Fibroblast of skin of left quadriceps (primary cell): ENCODE measurements at places on chromosomes 7 and 10.

DNA sequence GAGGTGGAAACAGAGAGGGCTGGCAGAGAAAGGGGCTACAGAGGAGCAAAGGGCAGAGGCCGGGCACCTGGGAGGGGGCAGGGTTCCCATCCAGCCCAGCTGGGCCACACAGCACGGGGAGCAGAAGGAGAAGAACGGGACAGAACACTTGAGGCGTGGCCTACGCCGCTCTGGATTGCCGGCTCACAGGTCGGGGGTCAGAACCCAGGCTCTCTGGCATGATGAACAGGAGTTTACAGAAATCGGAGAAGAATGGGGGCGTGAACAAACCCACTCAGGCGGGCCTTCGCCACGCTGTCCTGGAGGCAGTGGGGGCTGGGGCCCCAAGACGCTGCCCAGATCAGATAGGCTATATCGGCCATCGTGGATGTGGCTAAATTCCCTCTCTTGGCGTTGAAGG lies 362.2 kb upstream of the SHH start:
- no peak for DNase-seq

DNA sequence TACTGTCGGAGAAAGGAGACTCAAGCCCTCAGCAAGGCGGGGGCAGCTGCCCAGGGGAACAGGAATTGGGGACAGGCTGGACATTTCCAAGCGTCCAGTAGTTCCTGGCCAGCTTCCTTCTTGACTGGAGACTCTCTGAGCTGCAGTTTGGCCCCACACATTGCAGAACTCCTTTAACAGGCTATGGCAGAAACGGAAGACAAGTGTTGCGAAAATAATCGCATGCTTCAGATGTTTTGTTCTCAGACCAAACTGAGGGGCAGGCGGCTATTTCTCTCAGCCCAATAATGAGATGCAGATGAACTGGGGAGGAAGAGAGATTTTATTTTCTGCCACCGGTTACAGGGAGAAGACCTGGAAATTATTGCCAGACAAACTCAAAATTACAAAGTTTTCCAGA lies 88.0 kb upstream of the PFKP start:
- peak; percentile 63 for DNase-seq

GRCh38 chr10:4622384-4622783 lies 203.6 kb upstream of the AKR1E2 start:
- no peak for DNase-seq

DNA sequence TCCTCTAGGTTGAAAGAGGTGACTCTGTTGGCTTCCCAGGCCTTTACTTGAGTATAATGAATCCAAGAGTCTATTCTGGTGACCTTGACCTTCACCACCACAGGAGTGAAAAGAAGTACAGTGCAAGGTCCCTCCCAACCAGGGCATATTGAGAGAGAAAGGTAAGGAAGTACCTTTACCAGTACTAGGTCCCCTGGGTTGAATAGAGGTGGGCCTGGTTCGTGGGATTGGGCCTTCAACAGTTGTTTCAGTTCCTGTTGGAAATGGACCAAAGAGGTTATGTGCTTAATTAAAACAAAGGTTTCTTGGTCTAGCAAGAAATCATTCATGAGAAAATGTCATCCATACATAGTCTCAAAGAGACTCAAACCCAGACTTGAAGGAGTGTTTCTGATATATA lies 6.4 kb upstream of the SFTPA1 start:
- no peak for DNase-seq

GRCh38 chr7:16649196-16649595 lies 3.2 kb downstream of the BZW2 start:
- no peak for DNase-seq

GRCh38 chr10:86961481-86962091 lies 3.2 kb downstream of the SNCG start:
- no peak for DNase-seq

DNA sequence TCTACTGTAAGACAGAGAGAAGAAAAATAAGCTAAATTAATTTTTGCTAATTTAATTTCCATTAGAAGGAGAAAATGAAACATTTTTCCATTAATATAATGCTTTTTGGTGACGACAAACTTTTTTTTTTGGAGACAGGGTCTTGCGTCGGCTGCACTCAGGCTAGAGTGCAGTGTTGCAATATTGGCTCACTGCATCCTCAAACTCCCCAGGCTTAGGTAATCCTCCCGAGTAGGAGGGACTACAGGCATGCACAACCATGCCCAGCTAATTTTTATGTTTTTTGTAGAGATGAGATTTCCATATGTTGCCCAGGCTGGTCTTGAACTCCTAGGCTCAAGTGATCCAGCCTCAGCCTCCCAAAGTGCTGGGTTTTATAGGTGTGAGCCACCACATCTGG lies 229.8 kb upstream of the LRRN3 start:
- no peak for DNase-seq

- no peak for DNase-seq
Measured at GRCh38 chr10:107056182-107056581, 108.3 kb downstream of the SORCS1 start.

DNA sequence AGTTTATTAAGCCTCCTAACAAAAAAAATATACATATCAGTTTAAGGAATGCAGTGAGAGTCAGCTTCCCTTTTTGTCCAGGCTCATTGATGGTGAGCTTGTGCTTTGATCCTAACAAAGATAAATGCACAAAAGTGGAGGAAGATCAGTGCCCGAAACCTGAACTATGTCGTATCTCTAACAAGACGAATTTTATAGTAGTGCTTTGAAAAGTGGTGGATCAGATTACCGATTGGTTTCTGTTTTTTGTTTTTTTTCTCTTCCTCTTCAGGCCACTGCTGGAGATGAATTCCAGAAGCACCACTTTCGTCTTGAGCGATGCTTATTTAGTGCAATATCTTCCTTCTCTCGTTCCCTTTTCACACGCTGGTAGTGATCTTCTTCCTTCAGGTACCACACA lies 72.8 kb downstream of the RHOBTB1 start:
- no peak for DNase-seq

DNA sequence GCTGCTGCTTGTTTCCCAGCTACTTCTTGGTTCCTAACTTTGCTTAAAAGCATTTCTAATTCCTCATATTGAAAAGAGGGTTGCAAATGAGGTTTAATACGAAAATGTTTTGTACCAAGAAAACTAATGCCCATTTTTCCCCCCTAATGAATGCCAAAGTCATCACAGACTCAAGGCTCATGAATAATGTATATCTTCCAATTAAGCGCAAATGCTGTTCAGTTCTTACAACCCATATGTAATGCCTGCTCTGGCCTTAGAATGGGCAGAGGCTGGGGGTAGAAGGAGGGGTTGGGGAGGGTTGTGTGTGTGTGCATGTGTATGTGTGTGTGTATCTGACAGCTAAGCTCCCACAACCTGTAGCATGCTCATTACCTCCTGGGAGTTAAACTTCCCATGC lies 901.7 kb downstream of the KCNMA1 start:
- no peak for DNase-seq

DNA sequence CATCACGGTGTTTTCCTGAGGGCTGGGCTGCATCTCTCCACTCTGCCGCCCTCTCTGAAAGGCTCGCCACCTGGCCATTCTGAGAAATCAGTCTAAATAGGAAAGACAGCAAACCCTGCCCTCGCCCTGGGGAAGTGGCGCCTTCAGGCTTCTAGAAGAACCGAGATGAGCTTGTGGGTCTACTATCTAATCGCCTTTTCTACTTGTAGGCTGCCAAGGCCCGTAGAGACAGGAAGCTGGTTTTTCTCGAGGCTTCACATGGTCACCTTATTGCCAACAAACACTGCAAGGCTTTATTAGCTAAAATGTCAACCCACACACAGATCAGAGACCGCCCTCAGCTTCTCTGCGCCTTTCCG lies 21.4 kb downstream of the LAT2 start:
- no peak for DNase-seq

DNA sequence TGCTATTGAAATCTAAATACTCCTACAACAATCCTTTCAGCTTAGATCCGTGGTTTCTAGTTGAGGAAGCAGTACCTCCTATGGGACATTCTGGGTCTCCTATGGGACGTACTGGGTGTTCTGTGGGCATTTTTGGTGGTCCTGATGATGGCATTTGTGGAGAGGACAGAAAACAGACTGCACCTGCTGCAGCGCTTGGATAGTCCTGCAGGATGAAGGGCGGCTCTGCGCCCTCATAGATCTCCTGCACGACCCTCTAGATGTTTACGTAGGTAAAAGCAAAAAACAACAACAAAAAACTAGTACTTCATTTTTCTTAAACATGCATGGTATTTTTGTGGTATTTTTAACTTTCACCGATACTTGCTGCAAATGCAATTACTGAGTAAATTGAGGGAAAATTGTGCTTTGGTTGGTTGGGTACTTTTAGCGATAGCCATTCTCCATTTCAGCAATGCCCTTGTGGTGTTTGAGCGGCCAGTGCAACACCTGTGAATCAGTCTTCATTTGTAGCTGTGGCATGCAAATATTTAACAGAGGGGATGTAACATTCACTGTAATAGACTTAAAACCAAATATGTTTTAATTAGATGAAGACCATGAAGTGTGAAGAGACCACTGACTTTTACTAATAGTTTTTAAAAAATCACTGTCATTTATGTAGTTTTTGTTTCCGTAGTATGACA lies 461.2 kb downstream of the SDK1 start:
- DNase-seq = no peak

GRCh38 chr7:30327813-30328212 lies 43.4 kb downstream of the ZNRF2 start:
- DNase-seq = peak; percentile 23

DNA sequence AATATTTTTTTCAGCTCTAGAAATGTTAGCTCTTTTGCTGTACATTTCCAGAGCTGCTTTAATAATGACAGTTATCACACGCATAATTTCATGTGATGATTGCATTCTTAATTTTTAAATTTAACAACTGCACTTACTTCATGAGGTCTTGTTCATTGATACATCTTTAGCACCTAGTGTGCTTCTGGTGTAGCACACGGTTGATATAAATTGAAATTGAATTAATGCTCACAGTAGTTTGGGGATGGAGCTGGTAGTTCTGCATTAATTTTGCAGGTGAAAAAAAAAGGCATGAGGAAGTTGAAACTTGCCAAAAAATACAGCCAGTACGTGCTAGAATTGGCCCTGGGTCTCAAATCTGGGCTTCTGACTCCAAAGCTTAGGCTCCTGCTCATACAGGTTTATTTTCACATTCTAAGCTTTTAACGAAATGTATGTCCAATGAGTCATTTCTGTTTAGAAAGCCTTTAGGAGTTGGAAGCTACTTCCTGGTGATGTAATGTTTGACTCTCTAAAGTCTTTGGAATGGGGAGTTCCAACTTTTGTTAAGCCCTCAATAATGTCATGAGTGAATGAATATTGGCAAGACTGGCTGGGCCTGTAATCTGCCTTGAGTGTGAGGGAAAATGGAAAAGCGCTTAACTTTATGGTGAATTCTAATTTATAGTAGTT lies 62.5 kb downstream of the DAGLB start:
- peak; percentile 88 for DNase-seq

DNA sequence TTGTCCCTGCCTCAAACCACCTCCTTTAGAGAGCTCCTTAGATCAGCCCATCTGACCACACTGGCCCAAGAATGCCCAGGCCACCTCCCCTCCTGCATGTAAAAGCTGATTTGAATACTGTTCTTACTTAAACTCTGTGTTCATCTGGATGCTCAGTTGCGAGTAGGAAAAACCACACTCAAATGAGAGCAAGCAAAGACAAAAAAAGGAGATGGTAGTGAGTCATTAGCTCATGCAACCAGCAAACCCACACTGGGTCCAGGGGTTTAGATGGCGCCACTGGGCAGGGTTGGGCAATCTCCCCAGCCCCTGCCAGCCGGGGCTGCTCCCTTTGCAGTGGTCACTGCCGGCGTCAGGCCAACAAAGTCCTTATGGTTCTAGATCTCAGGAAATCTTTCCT lies 32.7 kb downstream of the TSPAN15 start:
- DNase-seq = no peak

DNA sequence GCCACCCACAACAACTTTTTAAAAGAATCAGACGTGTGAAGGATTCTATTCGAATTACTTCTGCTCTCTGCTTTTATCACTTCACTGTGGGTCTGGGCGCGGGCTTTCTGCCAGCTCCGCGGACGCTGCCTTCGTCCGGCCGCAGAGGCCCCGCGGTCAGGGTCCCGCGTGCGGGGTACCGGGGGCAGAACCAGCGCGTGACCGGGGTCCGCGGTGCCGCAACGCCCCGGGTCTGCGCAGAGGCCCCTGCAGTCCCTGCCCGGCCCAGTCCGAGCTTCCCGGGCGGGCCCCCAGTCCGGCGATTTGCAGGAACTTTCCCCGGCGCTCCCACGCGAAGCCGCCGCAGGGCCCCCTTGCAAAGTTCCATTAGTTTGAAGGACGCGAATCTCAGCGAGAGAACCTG lies 461 bp upstream of the HTRA1 start:
- DNase-seq = no peak

- DNase-seq = no peak
Measured at GRCh38 chr10:47195274-47195885, 104.6 kb upstream of the GDF10 start.

- DNase-seq = no peak
Measured at GRCh38 chr10:123760356-123761037, 94.3 kb downstream of the GPR26 start.
